Stimulated activated naive CD8-positive, alpha-beta T cell treated with anti-CD3 and anti-CD28 coated beads, Interleukin-15, amount 100 ng/mL, for 72 hours (primary cell): ENCODE measurements at places on chromosomes 4 and X.

DNA sequence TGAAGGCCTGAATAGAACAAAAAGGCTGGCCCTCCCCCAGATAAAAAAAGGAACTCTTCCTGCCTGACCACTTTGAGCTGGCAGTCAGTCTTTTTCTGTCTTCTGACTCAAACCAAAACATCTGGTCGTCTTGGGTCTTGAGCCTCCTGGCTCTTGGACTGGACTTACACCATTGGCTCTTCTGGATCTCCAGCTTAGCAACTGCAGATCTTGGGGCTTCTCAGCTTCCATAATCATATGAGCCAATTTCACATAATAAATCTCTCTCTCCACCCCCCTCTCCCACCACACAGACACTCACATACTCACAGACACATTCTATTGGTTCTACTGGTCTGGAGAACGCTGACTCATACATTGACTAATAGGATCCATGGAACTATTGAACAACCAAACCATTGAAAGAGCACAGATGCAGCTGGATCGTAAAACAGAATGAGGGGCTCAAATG, 15.6 kb upstream of the CWH43 start:
- no peak for DNase-seq

- DNase-seq = no peak
Observed at GRCh38 chrX:133913009-133913408, 72.4 kb downstream of the GPC3 start.

DNA sequence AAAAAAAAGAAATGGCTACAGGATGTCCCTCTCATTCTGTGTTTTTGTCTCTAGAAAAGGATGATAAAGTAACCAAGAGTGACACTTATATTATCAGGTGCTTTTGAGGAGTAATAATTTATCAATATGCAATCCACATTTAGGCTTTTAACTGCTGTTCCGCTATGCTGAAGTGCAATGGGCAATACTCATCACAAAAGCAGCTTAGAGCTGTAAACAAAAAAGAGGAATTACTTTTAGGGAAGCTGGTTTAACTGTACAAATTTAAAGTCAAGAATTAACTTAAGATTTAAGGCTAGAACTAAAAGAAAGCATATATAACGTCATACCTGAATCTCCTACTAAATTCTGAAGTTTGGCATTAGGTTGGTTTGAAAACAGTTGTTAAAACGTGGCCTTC, 93.5 kb upstream of the DDX3X start:
- no peak for DNase-seq

GRCh38 chr4:163256680-163257343, 75.6 kb downstream of the NPY1R start:
- DNase-seq = no peak
